ENCODE measurements at places on chromosomes 16 and 17. TPM values are rescaled to one million over a fixed set of nuclear protein-coding genes. Genes with fewer than 3 reads are reported as not detected.

DNA sequence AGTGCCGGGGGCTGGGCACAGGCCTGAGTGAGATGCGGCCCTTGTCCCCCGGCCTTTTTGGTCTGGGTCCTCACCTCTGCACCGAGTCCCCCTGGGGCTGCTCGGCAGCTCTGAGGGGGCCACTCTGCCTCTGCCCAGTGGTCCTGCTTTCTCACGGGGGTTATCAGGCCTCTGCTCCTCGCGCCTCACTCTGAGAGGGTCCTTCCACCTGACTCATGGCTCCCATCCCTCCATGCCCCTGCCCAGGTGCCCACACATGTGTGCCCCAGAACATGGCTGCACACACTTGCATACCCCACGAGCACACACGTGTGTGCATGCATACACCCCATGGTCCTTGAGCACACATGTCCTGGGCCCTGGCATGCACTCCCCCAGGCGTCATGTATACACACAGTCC is 53.7 kb downstream of the CMIP start:
- DNase-seq = no peak

GRCh38 chr17:81040791-81041337 is 5.9 kb downstream of the BAIAP2 start:
- peak; percentile 44 for DNase-seq

- peak; percentile 39 for DNase-seq
Measured at GRCh38 chr17:10435096-10435495, 13.3 kb upstream of the MYH8 start.

DNA sequence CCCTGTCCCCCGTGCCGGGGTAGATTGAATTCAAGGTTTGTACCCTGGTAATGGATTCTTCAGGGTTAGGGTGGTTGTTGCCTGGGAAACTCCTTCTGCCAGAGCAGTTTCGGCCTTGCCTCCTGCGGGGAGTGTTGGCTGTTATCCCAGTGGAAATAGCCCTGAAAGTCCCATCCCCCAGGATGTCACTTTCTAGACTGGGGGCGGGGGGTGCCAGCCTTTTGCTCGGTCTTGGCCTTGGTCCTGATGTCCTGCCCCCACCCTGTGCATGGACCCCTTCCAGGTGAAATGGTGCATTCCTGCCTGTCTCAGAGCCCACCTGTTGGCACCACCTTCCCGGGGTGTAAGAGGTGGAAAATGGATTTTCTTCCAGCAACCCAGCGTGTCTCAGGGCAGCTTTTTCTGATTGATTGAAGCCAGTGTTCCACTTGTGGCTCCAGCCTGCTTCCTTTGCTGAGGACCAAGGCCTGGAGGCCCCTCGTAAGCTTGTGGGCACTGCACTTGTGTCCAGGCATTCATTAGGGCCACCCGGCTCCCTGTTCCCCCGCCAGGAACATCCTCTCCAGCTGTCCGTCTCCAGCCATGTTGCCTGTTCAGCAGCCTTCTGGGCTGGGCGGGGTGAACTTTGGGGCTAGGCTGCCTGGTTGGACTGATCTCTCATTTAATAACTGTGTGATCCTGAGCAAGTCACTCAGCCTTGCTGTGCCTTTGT is 25.6 kb downstream of the MGAT5B start:
- no peak for DNase-seq

- DNase-seq = no peak
Measured at GRCh38 chr17:3574231-3574630, 16.6 kb upstream of the TRPV3 start.

DNA sequence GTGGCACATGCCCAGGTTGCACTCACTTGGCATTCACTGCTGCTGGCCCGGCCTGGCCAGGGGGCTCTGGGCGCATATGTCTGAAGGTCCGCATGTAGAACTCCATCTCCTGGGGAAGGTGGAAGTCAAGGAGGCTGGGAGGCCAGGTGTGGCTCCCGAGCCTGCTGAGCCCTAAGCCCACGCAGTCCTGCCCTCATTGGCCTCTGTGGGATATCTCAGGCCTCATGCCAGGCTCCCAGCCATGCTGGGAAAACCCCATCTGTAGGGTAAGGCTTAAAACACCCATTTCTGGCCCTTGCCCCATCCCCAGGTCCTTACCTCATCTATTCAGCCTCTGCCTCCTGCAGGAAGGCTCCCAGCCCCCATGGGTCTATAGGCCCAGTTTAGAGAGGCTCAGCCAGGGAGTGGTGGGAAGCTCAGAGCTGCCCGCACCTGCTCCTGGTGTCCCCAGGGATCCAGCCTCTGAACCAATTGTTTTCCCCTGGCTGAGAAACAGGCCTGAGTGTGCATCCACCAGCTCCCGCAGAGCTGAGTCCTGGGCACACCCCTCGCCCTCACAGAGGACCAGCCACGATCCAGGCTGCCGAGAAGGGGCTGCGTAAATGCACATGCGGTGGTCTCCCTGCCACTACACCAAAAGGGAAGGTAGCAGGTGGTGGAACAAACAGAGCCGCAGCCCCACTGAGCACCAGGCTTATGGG is 2.3 kb upstream of the TPPP3 start:
- DNase-seq = peak; percentile 24

DNA sequence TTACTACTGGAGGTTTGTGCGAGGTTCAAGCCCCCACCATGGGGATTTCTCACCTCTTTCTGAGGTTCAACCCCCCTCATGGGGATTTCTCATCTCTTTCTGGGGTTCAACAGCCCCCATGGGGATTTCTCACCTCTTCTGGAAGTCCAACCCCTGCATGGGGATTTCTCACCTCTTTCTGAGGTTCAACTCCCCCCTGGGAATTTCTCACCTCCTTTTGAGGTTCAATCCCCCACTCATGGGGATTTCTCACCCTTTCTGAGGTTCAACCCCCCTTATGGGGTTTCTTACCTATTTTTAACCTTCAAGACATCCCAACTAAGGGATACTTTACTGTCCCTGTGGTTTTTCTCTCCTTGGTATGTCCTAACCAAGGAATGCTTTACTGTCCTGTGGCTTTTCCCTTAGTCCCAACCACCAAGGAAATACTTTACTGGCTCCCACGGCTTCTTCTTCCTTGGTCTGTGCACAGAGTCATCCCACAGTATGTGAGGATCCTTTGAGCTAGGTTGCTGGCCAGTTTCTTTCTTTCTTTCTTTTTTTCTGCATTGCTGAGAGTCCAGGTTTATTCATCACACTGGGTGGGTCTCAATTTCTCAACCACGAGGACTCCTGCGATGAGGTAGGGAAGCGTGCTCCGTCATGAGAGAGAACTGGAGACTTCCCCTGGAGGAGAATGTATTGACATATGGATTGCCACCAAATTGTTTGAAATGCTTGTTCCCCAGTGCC is 2140.2 kb downstream of the TP53TG3F start:
- DNase-seq = no peak

DNA sequence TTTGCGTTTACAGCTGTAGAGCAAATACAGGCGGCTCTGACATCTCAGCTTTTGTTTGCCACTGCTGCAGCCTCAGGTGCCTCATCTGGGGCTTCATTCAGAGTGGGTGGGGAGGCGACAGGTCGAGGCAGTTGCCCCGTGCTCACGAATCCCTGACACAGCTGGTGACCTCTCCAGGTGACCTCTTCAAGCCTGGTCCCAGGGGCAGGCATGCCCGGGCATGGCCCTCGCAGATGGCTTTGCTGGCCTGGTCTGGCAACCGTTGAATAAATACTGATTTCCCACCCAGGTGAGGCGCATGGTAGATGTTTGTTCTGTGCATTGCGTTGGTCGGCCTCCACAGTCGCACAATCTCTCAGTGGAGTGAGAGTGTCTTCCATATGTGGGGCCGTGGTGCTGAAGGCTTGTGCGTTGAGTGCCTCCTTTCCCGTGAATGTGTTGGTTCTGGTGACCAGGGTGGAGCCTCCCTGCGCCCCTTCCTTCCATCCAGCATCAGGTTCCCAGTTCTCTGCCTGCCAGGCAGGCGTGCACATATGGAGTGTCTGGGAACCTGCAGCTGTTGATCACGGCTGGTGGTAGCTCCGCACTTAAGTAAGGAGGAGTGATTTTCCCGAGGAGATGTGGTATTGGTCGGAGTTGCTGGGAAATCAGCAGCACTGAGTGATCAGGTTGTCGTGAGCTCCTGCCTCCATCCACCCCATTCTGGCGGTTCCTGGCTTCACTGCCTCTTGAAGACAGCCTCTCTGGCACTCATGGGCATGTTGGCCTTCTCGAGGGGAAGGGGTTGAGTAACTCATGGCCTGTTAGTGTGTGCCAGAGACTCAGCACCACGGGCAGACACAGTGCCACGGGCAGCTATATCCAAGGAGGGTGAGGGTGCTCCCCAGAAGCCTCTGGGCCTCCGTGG is 149.7 kb downstream of the RPTOR start:
- no peak for DNase-seq

- DNase-seq = no peak
Measured at GRCh38 chr17:79459846-79460245, 151.0 kb downstream of the RBFOX3 start.

GRCh38 chr17:81510785-81511553 is 1.6 kb downstream of the ACTG1 start:
- peak; percentile 36 for DNase-seq

DNA sequence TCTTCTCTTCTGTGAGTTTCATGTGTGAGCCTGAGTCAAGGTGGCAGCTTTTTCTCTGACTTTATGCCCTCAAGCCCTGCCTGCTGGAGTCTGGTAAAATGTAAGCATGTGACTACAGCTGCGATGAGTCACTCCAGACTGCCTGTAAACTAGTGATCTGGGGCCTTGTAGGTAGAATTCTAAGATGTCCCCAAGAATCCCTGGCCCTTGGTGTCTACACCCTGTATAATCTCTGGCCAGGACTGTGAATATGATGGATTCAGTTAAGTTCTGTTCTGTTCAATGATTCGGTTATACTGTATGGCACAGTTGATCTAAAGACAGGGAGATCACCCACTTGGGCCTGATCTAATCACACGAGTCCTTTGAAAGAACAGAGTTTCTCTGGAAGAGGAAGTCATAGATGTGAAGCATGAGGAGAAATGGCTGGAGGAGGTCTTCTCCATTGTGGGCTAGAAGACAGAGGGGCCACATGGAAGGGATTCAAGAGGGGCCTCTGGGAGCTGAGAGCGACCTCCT is 29.8 kb downstream of the PRSS54 start:
- DNase-seq = peak; percentile 93

DNA sequence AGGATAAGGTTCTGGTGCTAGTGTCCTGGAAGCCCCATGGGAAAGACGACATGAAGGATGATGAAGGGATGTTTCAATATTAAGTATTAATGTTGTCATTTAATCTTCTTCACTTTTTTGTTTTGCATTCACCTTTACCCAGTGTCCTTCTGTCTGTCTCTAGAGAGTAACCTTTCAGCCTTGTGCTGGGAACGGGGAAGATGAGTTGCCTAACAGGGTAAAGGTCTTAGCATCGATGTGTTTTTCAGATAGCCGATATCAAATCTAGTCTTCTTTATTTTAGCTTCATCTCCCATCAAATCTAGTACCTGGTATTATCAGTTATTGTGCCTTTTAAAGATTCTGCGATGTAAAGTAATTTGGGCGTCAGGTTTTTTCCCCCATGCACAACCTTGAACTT is 125.4 kb downstream of the BCAS3 start:
- DNase-seq = no peak

DNA sequence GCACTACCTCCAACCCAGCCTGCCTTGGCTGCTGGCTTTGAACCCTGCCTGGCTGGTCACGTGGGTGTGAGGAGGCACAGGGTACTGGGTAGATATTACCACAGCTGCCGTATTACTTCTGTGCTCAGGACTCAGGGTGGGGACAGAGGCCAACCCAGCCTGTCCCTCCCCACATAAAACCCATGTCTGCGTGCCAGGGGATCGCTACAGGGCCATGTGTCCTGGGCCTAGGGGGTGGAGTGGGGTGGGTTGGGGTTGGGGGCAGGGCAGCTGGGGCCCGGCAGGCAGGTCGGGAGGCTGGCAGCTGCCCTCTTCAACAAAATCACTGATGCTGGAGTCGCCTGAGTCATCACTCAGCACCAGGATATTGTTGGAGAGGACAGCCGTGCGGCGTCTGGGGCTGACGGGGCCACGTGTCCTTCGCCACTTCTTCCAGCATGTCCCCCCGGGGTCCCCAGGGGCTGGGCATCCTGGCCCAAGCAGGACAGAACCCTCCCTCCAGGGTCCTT is 39.7 kb upstream of the PVALEF start:
- peak; percentile 45 for DNase-seq

DNA sequence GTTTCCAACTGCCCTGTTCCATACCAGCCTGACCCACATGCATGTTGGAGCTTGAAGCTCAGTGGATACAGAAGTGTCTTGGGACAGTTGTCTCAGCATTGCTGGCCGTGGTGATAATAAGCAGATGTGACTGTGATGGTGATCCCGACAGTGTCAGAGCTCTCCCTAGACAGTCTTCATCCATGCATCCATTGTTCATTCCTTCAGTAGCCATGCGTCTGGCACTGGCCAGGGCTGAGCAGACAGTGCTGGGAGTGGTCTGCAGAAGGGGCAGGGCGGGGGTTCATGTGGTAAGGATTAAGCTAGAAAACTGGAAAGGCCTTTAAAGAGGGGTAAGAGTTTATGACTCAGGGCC is 68.1 kb downstream of the GNAO1 start:
- DNase-seq = no peak

DNA sequence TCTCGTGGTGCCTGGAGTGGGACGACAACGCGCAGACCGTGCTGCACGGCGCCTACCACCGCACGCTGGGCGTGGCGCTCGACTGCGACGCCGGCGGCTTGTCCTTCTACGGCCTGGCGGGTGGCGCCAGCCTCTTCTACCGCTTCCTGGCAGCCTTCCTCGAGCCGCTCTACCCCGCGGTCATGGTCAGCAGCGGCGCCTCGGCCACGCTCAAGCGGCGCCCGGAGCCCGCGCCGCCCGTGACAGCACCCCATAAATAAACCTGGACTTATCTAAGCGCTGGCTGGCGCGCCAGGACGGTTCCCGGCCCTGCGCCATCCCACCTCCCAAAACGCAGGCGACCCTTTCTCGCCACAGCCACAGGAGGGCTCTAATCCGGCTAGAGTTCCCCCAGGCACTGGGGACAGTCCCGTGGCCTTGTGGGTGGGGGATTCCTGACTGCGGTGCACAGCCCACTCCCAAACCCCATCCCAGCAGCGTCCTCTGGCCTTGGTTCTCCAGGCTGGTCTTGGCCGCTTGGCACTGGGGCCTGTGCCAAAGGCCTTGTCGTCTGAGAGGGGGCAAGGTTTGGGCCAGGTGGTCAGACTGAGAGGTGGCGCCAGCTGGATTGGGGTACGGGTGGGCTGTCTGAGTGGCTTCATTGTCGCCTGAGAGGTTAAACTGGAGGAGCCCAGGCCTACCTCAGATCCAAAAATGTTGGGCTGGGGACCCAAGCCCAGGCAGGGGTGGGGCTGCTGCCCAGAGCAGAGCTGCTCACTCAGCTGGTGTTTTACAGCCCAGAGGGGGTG is 10.1 kb upstream of the SLC16A5 start:
- no peak for DNase-seq

GRCh38 chr17:49360796-49361128 is 1.3 kb downstream of the ZNF652 start:
- no peak for DNase-seq

GRCh38 chr16:19281246-19281645 is 4.3 kb upstream of the CLEC19A start:
- no peak for DNase-seq

Gene DNAI2
- not detected for total RNA-seq

Gene GDPD3
- 1.8 TPM for total RNA-seq

Gene ABCA10
- total RNA-seq = not detected

Gene PTX4
- not detected for total RNA-seq

Gene CSH2
- not detected for total RNA-seq

Gene CD300LB
- not detected for total RNA-seq

All from M059J (cell line).